Stimulated activated CD4-positive, alpha-beta T cell treated with anti-CD3 and anti-CD28 coated beads, TNF-alpha, amount 100 ng/mL, for 1 hour (primary cell): ENCODE measurements at places on chromosomes 2 and 18.

DNA sequence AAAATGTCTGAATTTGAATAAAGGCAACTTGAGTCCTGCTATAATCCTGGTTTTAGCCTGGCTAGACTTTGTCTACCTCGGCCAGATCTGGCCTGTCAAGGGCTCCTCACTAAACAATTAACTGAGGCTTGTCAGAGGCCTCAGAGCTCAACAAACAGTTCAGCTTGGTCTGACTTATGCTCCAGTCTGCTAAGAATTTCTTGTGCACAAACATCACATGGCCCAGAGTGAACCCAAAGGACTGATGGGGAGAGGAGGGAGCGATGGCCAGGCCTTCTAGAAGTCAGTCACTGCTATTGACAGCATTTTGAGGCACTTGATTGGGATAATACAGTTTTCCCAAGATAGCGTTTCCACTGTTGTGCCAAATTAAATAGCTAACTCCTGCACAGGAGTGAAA, 555.1 kb upstream of the ID2 start:
- DNase-seq = no peak

DNA sequence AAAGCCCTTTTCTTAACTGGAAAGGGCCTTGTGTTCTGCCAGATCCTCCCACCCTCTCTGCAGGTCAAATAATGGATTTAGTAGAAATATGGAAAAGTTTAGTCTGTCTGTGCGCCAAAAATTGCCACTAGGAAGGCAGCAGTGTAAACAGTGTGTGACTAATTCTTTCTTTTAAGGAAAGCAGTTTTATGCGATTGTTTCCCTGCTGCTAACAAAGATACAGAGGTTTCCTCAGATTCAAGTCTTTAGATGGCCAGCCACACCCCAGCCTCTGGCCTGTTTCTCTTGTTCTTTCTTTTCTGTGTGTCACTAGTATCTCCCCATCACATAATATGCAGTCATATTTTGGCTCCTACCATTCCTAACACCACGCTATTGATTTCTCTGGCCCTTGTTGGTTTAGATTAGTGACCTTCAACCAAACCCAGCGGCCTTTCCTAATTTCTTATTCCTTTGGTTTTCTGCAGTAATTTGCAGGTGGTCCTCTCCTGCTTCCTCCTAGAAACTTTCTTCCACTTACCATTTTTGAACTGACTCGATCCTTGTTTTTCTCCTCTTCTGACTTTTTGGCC, 157.4 kb downstream of the LTBP1 start:
- no peak for DNase-seq

GRCh38 chr2:112712903-112713584, 7.8 kb upstream of the NT5DC4 start:
- DNase-seq = no peak

GRCh38 chr2:150127995-150128394, 359.5 kb downstream of the RND3 start:
- no peak for DNase-seq

DNA sequence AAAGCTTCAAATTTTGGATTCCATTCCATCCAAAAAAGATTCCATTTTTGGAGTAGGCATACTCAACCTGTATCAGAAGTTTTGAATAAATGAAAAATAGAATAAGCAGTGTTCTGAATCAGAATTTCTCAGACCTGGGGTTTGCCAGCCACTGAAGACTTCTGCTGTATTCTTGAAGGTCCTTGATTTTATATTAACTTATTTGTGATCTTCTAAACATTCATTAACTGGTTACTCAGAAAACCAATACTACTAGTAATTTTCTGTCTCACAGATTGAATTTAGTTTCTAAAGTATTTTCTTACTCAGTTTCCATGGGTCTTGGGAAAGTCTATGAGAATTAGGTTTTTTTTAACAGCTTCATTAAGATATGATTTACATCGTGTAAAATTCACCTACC, 60.9 kb downstream of the RIF1 start:
- DNase-seq = no peak

DNA sequence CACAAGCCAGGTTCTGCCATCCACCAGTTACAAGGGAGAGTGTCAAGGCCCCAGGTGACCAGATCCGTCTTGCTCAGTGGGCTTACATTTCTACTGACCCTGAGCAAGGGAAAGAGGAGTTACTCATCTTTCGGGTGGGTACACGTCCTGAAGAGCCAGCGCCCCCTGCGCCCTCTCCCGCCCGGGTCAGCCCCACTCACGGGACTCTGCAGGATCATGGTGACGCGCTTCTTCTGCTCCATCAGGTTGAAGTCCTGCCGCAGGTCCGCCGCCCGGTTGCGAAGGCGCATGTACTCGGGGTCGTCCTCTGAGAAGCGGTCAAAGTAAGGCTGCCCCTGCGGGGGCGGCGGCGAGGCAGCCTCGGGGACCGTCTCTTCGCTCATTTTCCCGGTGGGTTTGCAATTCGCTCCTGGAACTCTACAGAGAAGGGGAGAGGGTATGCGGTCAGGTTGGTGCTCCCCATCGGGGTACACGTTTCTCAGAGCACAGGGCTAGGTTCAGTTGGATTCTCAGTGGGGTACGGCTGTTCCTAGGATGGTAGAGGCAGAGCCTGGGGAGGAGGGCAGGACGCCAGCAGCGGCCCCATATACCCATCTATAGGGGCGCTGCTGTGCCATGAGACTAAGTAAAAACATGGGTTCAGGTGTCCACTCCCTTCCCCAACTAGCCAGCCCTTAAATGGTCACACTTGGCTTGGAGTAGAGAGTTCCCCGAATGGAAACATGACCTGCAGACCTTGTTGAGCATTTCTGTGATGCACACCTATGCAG, 61.8 kb downstream of the ADD2 start:
- DNase-seq = no peak

- DNase-seq = no peak
Measured at GRCh38 chr2:120654381-120655134, 81.1 kb upstream of the GLI2 start.

GRCh38 chr18:54382733-54383252, 25.1 kb downstream of the C18orf54 start:
- no peak for DNase-seq

- DNase-seq = no peak
Measured at GRCh38 chr18:38077229-38077628, 511.6 kb upstream of the CELF4 start.

DNA sequence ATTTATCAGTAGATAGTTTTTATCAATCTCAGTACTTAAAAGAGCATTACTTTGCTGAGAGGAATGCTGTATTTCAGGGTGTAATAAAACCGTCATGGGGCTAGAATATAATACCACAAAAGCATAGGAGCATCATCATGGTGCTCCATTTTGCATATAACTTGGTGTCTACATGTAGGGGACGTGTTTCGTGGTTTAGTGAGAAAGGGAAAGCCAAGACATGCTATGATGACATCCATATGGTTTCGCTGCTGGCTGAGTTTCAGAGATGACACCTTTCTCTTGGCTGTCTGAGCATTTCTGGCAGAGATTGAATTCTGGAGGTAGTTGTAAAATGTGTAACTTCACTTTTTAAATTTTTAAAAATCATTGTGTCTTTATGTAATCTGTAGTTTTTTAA, 32.4 kb downstream of the WDR43 start:
- no peak for DNase-seq

DNA sequence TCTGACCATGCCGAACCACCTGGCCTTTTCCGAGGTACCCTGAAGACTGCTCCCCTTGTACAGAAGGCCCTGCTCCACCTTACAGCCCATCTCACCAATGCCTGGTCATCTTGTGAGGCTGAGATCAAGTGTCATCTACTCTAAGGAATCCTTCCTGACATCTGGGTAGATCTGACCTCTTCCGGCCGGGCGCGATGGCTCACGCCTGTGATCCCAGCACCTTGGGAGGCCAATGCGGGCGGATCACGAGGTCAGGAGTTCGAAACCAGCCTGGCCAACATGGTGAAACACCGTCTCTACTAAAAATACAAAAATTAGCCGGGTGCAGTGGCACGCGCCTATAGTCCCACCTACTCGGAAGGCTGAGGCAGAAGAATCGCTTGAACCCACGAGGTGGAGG, 2.1 kb upstream of the RIOK3 start:
- no peak for DNase-seq

GRCh38 chr18:26864658-26865057, 849 bp downstream of the AQP4 start:
- no peak for DNase-seq

GRCh38 chr2:232502911-232503808, 15.5 kb upstream of the ECEL1 start:
- DNase-seq = peak; percentile 26

DNA sequence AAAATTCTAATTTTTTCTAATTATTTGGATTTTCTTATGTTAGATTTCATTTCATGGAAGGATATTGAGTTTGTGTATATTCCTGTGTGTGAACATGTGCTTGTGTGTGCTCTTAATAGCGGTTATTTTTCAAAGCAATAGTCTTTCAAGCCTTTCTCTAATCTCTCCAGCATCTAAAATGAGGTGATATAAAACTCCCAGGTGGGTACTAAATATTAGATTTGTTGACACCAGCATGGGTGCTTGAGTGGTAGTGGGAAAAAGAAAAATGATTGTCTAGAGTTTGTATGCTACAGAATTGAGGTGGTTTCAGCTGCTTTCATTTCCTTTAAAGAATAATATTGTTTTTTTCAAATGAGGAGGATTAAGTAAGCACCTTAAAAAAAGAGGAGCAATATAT, 296.8 kb downstream of the PARD3B start:
- DNase-seq = no peak

DNA sequence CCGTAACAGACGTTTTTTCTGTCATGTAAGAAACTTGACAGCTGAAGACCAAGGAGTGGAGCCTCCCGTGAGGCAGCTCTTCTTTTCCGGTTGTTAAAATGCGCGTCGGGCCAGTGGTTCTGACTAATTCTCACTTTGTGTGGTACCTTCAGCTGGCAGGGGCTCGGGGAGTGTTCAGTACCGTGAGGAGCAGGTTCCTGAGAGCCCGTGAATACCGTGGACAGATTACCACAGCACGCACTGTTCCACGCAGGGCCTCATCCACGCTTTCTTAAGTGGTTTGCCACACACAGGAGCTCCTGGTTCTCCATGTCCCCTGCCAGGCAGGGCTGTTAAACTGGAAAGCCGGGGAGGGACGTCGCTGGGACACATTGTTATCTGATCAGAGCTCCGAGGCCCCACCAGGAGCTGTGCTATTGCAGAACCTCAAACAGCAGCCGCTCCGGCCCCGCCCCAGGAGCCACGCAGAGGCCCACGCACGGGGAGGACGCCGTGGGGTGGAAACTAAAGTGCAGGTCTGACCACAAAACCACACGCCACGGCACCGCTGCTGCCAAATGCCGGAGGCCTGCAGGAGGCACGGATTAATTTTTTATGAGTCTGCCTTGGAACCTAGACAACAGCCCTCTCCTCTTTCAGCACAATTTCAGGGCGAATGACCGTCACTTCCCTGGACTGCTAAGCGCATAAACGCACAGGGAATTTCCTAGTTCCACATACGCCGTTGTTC, 43.3 kb downstream of the NFATC1 start:
- no peak for DNase-seq

GRCh38 chr2:71887196-71887595, 260.5 kb downstream of the CYP26B1 start:
- no peak for DNase-seq

DNA sequence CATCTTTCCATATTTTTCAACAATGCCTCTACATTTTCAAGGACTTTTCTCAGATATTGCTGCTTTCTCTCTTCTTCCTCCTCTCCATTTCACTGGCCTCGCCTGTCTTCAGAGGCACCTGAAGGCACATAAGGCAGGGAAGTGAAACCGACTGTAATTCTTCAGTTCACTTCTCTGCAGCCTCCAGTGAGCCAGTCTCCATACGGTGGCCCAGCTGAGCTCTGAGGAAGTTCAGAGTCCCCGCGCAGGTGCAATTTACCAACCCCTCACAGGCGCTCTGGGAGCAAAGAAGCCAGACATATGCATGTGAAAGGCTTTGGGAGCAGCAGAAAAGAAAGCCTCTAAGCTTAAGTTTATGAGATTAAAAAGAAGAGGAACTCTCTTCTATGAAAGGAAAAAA, 12.4 kb downstream of the KLHL14 start:
- no peak for DNase-seq

GRCh38 chr2:69947325-69947931, 14.0 kb downstream of the ASPRV1 start:
- DNase-seq = no peak

DNA sequence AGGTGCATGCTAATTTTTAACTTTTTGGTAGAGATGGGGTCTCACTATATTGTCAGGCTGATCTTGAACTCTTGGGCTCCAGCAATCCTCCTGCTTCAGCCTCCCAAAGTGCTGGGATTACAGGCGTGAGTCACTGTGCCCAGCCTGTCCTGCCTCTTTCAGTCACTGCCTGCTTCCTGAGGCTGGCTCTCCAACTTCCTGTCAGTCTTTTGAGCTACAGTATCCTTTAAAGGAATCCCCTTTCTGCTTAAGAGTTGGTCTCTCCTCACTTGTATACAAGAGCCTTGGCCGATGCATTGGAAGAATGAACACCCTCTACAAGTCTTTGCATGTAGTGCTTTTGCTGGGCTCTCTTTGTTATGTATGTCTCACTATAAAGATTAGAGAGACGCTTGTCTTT, 88.4 kb upstream of the SMAD2 start:
- DNase-seq = no peak

GRCh38 chr2:235981631-235982030, 186.6 kb downstream of the GBX2 start:
- no peak for DNase-seq

- no peak for DNase-seq
Measured at GRCh38 chr18:63730773-63731172, 28.0 kb downstream of the SERPINB11 start.

- no peak for DNase-seq
Measured at GRCh38 chr2:216486708-216487107, 11.9 kb upstream of the RPL37A start.

GRCh38 chr2:101597347-101597944, 100.1 kb upstream of the MAP4K4 start:
- no peak for DNase-seq

DNA sequence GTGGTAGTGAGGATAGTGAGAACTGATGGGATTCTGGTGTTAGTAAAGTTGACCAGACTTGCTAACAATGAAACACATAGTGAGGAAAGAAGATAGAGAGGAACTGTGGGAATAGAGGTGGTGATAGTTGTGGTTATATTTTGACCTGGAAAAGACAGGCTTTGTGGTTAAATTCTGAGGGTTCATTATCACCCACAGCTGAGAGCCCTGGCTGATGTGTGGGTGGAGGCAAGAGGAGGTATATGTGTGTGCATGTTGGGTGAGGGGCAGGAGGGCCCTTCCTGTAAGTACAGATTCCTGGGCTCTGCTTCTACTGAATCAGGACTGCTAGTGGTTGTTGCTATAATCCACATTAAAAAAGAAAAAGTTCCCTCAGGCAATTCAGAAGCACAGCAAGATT, 26.2 kb upstream of the TMEM163 start:
- no peak for DNase-seq

- DNase-seq = no peak
Measured at GRCh38 chr2:150526827-150527226, 39.4 kb upstream of the RND3 start.

DNA sequence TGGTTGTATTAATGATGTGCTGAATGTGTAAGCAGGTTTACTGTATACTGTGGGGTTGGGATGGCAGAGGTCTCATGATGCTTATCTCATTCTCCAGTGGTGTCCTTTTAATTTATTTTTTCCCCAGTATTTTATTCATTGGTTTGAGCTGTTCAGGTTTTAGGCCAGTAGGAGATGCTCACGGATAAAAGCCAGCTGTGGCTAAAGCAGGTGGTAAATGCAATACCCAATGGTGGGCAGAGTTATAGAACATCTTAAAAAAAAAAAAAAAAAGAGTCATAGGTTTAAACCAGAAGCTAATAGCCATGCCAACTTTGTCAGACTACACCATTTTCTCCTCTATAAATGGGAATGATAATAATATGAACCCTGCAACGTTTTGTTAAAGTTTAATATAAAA, 57.8 kb upstream of the NEUROD1 start:
- no peak for DNase-seq
